ENCODE measurements at places on chromosomes 5 and 9. TPM values are rescaled to one million over a fixed set of nuclear protein-coding genes. Genes with fewer than 3 reads are reported as not detected.

Gene IFNB1
- not detected for total RNA-seq

DNA sequence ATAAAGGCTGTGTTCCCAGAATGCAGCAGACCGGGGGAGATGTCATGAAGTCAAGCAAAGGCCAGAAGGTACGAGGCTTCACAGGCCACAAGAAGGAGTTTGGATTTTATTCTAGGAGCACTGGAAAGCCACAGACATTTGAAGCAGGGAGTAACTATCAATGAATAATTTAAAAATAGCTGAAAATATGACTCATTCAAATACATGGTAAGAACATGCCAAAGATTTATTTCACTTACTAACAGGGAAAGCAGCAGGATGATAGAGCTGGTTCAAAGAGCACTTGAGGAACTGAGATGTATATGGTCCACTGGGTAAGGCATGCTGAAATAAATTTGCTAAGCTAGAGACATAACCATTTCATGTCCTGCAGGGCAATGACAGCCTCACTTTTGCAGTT is 53.2 kb downstream of the MSX2 start:
- no peak overlapping the region for H3K4me3 ChIP-seq
- H3K27me3 ChIP-seq = no peaks in the 10 kb centered on the region
- H3K27ac ChIP-seq = no peak overlapping the region
- DNase-seq = no peak

GRCh38 chr9:18710065-18710464 is 236.1 kb downstream of the ADAMTSL1 start:
- H3K4me1 ChIP-seq = no peaks in the 10 kb centered on the region
- no peak for DNase-seq
- no peaks in the 10 kb centered on the region for H3K27me3 ChIP-seq
- no peak overlapping the region for H3K4me3 ChIP-seq

GRCh38 chr9:95508968-95509850 is 7.6 kb downstream of the PTCH1 start:
- peak overlapping the region; percentile 68 for H3K27ac ChIP-seq
- DNase-seq = peak; percentile 87
- peaks cover 37% of the 10 kb centered on the region for H3K4me1 ChIP-seq
- no peaks in the 10 kb centered on the region for H3K36me3 ChIP-seq
- H3K4me3 ChIP-seq = peak overlapping the region; percentile 86

GRCh38 chr5:72455476-72455875 is 51.7 kb downstream of the ZNF366 start:
- H3K27ac ChIP-seq = no peak overlapping the region
- H3K4me1 ChIP-seq = no peaks in the 10 kb centered on the region
- H3K4me3 ChIP-seq = no peak overlapping the region
- H3K36me3 ChIP-seq = no peaks in the 10 kb centered on the region
- no peaks in the 10 kb centered on the region for H3K27me3 ChIP-seq

GRCh38 chr5:176712546-176713304 is 65.4 kb downstream of the TSPAN17 start:
- no peaks in the 10 kb centered on the region for H3K36me3 ChIP-seq
- H3K4me1 ChIP-seq = no peaks in the 10 kb centered on the region
- H3K4me3 ChIP-seq = no peak overlapping the region
- H3K27ac ChIP-seq = no peak overlapping the region
- peaks cover 17% of the 10 kb centered on the region for H3K27me3 ChIP-seq

GRCh38 chr5:24215114-24215513 is 429.7 kb downstream of the CDH10 start:
- no peak for DNase-seq
- H3K36me3 ChIP-seq = no peaks in the 10 kb centered on the region
- no peak overlapping the region for H3K27ac ChIP-seq
- no peaks in the 10 kb centered on the region for H3K4me1 ChIP-seq

DNA sequence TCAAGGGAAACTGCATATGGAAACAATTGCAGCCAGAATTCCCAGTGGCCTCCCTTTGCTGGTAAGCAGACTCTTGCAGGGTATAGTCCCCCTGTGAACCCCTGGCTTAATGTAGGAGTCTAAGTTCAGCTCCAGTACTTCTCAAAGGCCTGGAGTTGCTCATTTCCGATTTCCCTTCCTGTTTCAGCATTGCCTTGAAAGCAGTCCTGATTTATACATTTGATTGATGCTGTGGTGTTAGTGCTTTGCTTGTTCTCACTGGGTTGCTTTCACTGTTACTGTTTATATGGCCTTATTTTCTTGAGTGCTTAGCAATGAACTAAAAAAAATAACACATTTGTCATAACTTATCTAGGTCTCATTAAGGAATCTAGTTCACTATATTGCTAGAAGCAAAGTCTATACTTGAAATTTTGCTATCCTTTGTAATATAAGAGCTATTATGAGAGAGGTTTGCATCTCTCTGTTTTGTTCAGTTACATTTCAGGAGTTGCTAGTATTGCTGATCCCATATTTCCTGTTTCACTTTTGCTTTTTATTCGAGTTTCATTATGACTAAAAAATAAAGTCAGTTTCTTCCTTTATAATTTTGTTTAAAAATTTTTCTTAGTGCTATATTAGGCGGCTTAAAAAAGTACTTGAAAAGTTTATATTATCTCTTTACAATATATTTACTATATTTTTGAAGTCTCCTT is 122.4 kb upstream of the NMUR2 start:
- H3K36me3 ChIP-seq = no peaks in the 10 kb centered on the region
- H3K27me3 ChIP-seq = peaks cover 25% of the 10 kb centered on the region
- peaks cover 26% of the 10 kb centered on the region for H3K4me1 ChIP-seq

GRCh38 chr9:124894035-124894740 is 32.3 kb downstream of the ARPC5L start:
- H3K27me3 ChIP-seq = no peaks in the 10 kb centered on the region
- no peak for DNase-seq
- H3K27ac ChIP-seq = no peak overlapping the region
- H3K36me3 ChIP-seq = peaks cover 53% of the 10 kb centered on the region
- H3K4me3 ChIP-seq = no peak overlapping the region

Gene SNX2
- 33.8 TPM for total RNA-seq

GRCh38 chr9:96436456-96437126 is 13.4 kb upstream of the HABP4 start:
- H3K27ac ChIP-seq = no peak overlapping the region
- no peak for DNase-seq
- no peaks in the 10 kb centered on the region for H3K36me3 ChIP-seq
- H3K4me3 ChIP-seq = no peak overlapping the region

DNA sequence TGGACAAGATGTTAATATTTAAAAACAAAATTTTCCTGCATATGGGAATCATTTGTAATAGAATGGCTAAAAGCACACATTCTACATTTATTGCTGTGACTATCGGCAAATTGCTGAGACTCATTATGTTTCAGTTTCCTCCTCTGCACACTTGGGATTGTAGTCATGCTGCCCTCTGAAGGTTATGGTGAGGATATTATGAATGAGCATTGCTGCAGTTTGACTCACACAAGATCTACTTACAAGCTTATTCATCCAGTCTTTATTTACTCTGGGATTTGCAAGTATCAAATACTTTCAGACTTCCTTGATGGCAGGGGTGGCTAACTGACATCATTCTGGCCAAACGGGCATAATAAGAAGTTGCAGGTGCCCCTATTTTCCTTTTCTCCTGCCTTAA is 9.5 kb upstream of the NFIL3 start:
- H3K27me3 ChIP-seq = peaks cover 18% of the 10 kb centered on the region
- H3K4me3 ChIP-seq = no peak overlapping the region
- H3K36me3 ChIP-seq = no peaks in the 10 kb centered on the region
- no peak overlapping the region for H3K27ac ChIP-seq
- H3K4me1 ChIP-seq = peaks cover 20% of the 10 kb centered on the region
- peak; percentile 75 for DNase-seq

- H3K27me3 ChIP-seq = no peaks in the 10 kb centered on the region
- H3K36me3 ChIP-seq = no peaks in the 10 kb centered on the region
- H3K27ac ChIP-seq = no peak overlapping the region
- no peak for DNase-seq
Observed at GRCh38 chr5:52392321-52392720, 395.4 kb upstream of the ITGA1 start.

Gene CBY3
- 0.63 TPM for total RNA-seq

All from activated CD4-positive, alpha-beta T cell treated with anti-CD3 and anti-CD28 coated beads, Interleukin-2, amount 10 ng/mL, durations not matched to agents 24 days and 14 days (primary cell).